ENCODE measurements at places on chromosomes 1 and 21.

DNA sequence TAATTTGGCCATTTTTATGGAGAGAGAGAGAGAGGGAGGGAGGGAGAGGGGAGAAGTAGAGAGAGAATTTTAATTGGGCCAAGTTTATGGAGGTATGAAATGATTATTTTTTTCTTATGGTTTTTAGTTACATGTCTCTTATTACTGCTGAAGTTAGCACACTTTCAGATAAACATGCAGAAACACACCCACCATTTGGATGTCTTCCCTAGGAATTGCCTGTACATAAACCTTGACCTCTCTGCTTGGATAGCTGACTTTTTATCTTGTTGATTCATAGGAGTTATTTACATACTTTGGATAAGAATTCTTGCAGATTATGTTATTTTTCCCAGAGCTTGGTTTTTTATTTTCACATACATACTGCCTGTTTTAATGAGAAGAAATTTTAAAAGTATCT, 310.2 kb upstream of the ADAMTS5 start:
- no peak for DNase-seq

GRCh38 chr1:105317976-105318375, 1568.3 kb downstream of the AMY1C start:
- DNase-seq, result no peak

- DNase-seq, result no peak
These were observed 83.3 kb upstream of the PGBD5 start for GRCh38 chr1:230509281-230509977.

- no peak for DNase-seq
These were observed 1048.3 kb downstream of the AMY1C start for GRCh38 chr1:104797982-104798381.

- DNase-seq, result no peak
These were observed 67.3 kb upstream of the WNT4 start for GRCh38 chr1:22210176-22210575.

DNA sequence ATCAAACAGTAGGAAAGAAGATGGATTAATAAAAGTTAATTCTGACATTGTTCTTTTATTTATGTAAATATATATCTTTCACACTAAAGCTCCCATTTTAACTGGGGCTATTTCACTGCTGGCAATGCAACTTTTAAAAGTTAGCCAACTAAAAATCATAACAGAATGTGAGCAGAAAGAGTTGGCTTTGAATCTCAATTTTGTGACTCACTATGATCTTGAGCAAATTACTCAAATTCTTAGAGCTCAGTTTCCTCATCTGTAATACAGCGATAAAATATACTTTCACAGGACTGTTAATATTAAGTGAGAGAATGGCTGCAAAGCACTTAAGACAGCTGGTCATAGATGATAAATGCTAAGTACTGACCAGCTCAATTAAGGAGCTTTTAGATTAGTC, 10.8 kb downstream of the EFCAB14 start:
- DNase-seq, result no peak

GRCh38 chr1:193229136-193229535, 42.7 kb upstream of the B3GALT2 start:
- DNase-seq, result no peak

DNA sequence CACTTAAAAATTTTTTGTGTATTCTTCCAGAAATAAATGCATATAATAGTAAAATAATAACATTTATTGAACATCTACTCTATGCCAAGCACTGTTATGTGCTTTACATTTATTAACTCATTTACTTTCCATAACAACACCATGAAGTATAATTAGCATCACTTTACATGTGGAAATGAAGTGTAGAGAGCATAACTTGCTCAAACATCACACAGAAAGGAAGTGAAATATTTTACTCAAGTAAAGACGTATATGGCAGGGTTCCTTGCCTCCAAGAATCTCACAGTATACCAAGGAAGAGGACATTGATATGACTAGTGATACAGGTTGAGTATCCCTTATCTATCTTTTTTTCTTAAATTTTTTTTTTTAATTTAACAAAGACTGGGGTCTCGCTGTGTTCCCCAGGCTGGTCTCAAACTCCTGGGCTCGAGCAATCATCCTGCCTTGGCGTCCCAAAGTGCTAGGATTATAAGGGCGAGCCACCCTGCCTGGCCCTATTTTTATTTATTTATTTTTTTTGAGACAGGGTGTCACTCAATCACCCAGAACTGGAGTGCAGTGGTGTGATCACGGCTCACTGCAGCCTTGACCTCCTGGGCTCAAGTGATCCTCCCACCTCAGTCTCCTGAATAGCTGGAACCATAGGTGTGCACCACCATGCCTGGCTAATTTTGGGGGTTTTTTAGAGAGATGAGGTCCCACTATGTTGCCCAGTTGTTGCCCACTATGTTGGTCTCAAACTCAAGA, 7.7 kb upstream of the CLIC4 start:
- DNase-seq, result no peak

- no peak for DNase-seq
These were observed 305.5 kb upstream of the PKN2 start for GRCh38 chr1:88378560-88378959.

DNA sequence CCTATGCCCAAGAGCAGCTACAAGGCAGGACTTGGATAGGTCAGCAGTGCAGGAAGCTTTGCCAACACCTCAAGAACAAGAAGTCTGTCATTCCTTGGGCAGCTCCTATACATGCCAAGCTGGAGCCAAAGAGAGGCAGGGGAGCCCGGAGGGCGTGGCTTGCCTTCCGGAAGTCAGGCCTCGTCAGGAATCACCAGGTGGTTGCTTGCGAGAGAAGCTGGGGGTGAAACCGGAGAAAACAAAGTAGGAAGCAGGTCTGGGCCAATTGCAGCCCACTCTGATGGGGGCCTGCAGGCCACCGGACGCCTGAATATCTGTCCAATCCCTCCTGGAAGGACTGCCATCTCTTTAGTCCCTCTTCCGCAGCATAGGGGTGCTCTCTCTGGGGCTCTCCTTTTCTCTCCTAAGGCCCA, 794 bp upstream of the FAM76A start:
- DNase-seq, result no peak

DNA sequence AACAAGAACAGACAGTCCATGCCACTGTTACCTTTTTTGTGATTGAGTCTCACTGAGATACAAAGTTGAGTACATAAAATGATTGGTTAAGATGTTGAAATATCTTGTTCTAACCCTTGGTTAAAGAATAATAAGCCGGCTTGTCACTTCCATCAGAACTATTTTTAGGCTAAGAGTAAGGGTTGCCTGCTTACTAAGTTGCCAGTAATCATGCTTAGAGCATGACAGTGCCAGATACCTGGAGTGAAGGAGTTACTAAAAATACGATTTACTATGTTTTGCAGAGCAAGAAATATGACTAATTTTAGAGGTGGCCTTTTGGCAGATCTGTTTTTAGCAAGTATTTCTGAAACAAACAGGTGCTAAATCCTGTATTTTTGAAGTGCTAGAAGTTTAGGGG, 6.0 kb downstream of the HUNK start:
- no peak for DNase-seq

DNA sequence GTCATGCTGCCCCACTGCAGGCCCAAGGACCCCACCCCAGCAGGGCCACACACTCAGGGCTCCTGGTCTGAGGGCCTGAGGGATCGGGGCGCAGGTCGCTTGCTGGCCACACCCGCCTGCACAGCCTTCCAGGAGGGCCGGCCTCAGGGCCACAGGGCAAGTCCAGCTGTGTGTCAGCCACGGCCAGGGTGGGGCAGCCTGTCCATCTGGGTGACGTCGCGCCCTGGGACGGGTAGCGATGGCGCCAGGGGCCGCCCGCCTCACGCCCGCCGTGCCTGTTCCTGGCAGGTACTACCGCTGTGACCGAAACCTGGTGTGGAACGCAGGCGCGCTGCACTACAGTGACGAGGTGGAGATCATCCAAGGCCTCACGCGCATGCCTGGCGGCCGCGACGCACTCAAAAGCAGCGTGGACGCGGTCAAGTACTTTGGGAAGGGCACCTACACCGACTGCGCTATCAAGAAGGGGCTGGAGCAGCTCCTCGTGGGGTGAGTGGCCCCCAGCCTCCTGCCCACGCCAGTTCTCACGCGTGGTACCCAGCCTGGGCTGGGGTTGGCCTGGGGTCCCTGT, 2.5 kb downstream of the COL6A1 start:
- DNase-seq, result no peak

DNA sequence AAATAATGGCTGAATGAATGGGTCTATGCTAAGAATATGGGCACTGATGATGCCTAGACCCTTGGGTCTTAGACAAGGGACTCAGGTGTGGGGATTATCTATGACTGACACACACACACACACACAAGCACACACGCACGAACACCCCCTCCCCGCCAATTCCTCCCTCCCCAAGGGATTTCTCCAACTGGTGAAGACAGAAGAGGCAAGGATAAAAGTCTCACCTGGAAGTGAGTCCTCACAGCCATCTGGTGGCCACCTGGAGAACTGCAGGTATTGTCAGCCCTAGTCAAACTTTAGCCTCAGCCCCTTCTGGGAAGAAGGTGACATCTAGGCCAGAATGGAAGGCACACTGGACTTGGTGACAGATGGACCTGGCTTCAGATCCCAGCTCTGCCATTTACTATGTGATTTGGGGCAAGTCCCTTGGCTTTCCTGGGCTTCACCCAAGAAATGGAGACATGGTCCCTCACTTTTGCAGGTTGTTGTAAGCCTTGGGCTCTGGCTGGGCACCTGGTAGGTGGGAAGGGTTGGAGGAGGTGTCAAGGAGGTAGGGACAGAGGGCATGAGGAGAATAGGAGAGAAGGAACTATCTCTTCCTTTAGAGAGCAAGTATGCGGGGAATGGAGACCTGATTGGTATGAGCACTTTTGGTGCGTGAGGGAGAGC, 4.0 kb upstream of the GPR3 start:
- peak; percentile 76 for DNase-seq

DNA sequence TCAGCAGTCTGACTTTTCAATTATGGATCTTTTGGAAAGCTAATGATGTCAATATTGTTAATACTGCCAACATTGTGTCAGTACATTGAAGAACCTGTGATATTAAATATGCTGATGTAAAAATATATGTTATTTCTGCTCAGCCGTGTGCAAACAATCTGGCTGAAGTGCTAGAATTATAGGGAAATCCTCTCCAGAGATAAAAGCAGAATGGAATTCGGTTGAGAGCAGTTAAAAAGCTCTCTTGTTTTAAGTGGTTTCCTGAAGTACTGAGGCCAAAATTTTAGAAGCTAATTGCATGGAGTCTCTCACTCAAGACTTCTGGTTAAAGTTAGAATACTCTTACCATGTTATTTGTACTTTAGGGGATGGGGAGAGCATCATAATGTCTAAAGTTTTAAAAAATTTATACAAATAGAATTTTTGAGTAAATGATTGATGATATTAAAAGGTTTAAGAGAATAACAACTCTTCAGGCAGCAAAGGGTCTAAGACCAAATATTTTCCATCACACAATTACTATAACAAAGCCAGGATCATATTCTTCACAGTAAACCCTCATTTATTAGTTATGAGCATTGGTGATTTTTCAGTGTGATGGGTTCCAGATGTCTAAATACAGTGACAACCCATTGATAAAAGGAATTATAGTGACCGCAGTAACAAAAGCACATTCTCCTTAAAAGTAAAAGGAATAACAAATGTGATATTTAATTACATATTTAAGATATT, 834.2 kb upstream of the CXADR start:
- DNase-seq, result no peak

- DNase-seq, result no peak
These were observed 27.2 kb upstream of the BCL10 start for GRCh38 chr1:85303440-85304162.

DNA sequence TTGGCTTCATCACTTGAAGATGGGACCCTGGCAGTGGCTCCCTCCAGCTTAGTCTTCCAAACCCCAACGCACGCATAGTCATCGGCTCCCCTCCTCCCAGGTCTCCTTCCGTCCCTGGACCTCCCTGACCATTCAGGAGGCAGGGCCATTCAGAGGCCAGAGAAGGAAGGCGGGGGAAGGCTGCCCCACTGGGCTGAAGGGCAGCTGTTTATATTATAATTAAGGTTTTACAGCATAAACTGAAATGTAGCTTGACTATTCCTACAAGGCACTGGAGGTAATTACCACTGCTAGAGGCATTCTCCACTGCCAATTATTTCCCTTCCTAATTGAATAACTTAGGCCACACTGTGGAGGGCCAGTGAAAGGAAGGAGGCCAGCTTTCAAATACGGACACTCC, 170.6 kb upstream of the PROX1 start:
- DNase-seq, result no peak

- DNase-seq, result no peak
These were observed 637 bp downstream of the NHLH1 start for GRCh38 chr1:160367516-160367900.

DNA sequence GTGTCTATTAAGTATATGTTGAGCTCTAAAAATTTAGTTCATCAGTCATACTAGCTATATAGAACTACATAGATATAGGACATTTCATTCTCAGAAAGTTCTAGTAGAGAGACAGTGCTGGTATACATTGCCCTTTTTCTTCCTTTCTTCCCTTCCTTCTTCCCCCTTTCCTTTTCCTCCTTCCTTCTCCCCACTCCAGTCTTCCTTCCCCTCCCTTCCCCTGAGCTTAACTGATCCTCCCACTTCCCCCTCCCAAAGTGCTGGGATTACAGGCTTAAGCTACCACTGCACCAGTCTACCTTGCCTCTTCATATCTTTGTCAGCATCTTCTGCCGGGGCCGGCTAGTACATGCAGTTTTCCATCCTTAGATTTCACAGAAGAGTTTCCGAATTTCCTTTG, 12.1 kb downstream of the THRAP3 start:
- DNase-seq, result no peak

GRCh38 chr1:117128323-117129079, 7.0 kb upstream of the TRIM45 start:
- no peak for DNase-seq

DNA sequence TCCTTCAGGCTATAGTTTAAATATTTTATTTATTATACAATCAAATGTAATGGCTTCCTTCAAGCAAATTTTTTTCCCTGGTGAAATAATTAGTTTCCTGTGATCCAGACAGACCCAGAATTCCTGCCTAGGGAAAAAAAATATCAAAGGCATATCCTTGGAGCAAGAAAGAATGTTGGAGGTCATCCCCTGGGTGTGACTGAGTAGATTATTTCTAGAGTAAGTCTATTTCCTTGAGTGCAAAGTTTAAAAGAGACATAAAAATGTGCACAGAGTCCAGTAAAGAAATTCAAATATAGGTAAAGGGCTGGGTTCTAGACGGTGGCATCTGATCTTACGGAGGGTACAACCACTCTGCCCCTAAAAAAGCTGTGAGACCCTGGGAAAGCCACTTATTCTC, 32.2 kb upstream of the SAMD13 start:
- no peak for DNase-seq

DNA sequence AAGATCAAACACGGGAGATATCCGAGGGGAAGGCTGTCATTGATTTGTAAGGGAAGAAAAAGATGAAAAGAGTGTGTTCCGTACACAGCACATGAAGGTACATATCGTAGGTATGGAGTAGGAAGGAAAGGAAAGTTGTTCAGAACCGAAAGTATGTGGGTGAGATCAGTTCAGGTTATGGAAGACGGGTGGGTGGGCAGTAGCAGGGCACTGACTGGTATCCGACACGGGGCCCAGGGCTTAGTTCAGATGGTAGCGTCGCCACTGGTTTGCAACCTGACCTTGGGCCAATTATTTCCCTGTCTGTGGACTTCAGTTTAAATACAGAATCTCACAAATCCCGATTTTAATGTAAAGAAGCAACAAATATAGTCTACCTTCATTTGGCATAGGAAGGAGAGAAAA, 27.8 kb upstream of the A3GALT2 start:
- DNase-seq, result no peak

Data from activated gamma-delta T cell treated with Interleukin-2 at 50 U/mL for 16 hours (primary cell).